ENCODE measurements at places on chromosomes 11 and 22.

- DNase-seq = no peak
These were observed at the start of gene MYO7A for GRCh38 chr11:77127920-77128691. MYO7A (plus strand) TSS chr11:77128246; CDS start chr11:77130635, 2,389 bp downstream.

DNA sequence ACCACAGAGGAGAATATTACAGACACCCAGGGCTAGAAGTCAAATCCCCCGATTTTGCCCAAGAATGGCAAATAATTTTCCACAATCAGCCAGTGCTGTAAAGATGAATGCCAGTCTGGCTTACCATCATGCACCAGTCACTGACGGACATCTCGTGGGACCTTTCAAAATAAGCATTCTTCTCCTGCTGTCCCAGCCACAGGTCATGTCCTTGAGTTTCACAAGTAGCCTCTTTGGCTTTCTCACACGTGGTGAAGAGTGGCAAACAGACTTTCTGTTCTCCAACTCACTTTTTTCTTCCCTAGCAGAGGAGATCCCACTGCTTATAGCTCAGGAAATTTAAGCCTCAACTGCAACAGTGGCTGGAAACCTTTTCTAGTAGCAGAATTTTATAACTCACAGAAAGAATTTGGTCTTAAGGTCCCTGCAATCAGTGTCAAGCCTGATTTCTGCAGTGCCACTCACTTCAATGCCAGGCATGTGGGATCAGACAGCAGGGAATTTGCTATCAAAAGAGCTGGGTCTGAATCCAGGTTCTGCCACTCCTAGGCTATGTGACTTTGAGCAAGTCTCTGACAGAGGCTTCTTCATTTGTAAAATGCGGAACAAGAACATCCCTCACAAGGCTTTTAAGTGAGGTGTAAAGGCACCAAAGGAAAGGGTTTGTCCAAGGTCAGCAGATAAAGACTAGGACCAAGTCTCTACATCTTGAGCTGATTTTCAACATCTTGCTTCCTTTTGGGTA lies 3.6 kb downstream of the PIK3IP1 start:
- no peak for DNase-seq

DNA sequence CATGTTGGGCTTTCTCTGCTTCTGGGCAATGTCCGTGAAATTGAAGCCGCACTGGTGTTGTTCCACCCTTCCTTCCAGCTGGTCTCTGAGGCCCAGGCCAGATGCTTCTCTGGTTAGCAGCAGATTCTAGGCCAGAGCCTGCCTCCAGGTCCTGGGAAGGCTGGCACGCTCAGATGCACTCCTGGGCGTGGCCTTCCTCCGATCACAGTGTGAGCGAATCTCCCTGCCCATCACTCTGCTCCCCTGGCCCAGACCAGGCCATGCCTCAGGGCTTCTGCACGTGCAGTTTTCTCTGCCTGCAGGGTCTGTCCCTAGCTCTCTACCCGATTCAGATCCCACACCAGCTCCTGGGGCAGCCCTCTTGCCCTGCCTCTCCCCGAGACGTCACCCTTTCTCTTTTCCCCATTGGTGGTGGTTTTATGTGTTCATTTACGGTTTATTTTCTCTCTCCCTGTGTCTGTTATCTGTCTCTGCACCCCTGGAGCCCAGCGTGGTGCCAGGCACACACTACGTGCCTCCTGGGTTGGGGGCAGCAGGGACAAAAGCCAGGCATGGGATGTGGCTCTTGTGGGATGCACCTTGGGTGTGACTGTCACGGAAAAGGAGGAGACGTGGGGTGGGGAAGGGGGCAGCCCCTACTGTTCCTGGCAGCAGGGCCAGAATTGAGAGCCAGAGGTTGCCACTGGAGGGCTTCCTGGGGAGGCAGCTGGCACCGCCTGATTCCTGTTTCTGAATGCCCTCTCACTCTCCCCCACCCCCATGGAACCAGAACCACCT lies 66.0 kb downstream of the KCNQ1 start:
- no peak for DNase-seq

DNA sequence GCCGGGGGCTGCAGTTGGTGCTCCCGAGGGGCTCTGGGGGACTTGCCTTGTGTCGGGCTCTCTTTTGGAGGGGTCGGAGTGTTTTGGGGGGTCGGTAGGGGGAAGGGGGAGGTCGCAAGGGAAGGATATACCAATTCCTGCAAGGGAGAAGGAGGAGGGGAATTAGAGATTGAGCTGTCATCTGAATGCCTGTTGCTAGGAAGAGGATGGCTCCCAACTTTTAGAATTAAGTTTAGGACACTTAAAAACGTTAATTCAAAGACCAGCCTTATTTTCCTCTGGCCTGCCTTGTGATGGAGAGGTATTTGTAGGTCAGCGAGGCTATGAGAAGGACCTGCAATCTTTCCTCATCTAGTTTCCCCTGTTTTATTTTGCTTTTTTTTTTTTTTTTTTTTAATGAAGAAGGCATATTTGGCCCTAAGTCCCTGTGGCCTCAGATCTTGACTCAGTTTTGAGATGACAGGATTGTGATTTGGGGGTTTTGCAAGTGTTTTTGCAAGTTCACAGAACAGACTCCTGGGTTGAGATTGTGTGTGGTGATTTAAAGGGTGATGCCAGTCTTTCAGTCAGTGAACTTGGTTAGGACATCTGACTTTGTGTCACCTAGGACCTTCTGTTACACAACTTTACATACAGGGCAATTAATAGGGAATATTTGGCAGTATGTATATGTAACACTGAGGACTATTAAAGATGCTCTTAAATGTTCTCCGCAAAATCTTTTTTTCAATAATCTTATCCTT lies 672 bp downstream of the TMEM135 start:
- DNase-seq = peak; percentile 18

GRCh38 chr11:128496692-128497060 lies 90.7 kb downstream of the ETS1 start:
- DNase-seq = no peak

- DNase-seq = no peak
These were observed 61.1 kb upstream of the PICALM start for GRCh38 chr11:86129740-86130540.

DNA sequence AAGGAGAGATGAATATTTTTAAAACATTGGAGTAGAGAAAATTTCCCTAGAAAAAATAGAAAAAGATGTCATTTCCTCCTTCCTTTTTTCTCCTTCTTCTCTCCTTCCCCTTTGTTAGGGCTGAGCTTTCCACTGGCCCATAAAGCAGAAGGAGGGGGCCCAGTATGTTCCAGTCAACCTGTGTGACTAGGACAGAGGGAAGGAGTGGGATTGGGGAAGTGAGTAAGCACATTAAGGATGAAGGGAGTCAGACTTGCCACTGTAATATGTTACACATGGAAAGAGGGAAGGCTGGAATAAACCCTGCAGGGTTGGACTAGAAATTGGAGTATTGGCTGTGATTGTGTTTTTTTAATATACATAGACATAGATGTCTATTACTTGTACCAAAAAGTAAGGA lies 20.1 kb upstream of the SPINDOC start:
- DNase-seq = no peak

- DNase-seq = no peak
These were observed 14.5 kb downstream of the CSRP3 start for GRCh38 chr11:19187114-19187832.

- no peak for DNase-seq
These were observed 134.5 kb downstream of the PLEKHA7 start for GRCh38 chr11:16879690-16880089.

- DNase-seq = peak; percentile 85
These were observed 98.8 kb downstream of the MPPED2 start for GRCh38 chr11:30487200-30487898.

DNA sequence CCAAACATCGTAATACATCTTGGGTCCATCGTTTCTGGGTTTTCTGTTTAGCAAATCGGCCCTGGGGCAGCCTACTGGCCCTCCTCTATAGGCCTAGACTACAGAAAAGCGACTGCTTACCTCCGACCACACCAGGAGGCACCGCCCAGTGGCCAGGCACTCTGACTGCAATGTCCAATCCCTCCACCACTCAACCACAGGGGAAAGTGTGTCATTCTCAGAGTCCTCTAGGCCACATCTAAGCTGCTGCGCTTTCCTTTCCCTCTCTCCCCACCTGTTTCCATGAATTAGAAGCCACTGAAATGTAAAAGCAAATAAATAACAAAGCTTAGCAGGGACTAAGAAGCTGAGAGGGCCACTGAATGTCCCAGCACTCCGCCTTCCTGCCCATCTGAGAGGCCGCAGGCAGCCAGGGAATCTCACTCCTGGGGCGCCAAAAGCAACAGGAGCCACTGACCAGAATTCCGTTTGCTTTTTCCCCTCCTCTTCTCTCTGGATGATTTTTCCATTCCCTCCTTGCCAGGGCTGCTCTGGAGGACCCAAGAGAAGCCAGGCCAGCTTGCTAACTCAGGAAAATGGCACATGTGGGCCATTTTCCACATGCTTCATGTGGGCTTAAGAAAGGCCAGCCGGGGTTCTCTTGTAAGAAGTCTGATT lies 50.1 kb upstream of the FLI1 start:
- no peak for DNase-seq

GRCh38 chr11:20459865-20460264 lies 72.3 kb downstream of the PRMT3 start:
- DNase-seq = peak; percentile 17

- DNase-seq = peak; percentile 40
These were observed 53.4 kb downstream of the GRAMD1B start for GRCh38 chr11:123483466-123483865.

- DNase-seq = no peak
These were observed 10.7 kb upstream of the ARL14EP start for GRCh38 chr11:30312243-30312642.

GRCh38 chr11:86212019-86212611 lies 32.4 kb upstream of the EED start:
- no peak for DNase-seq

GRCh38 chr22:32044913-32045312 lies 1.9 kb downstream of the SLC5A1 start:
- no peak for DNase-seq

DNA sequence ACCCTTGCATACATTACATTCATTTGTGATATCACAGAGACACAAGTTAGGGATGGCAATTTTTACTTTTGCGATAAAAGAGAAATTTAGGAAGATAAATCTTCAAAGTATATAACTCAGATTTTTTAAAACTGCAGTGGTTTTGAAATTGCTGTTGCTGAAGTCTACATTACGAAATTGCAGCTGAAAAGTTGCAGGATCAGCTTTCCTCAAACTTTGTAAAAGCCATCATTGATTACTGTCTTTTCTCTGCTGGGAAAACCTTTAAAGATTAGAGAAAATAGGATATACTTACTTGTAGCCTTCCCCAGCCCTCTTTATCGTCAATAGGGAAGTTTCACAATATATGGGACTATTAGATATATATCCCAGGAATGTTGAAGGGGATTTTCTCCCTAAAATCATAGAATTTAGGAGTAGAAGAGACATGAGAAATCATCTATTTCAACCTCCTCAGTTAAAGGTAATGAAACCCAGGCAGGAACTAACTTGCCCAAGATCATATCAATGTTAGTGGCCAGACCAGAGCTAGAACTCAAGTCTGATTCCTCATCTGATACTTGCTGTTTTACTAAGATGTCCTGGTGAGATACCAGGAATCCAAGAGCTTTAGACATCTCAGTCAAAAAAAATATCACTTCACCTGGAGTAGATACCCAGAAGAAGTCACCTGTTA lies 10.4 kb upstream of the AGBL2 start:
- no peak for DNase-seq

- DNase-seq = peak; percentile 43
These were observed 4.2 kb upstream of the ME3 start for GRCh38 chr11:86676533-86677154.

DNA sequence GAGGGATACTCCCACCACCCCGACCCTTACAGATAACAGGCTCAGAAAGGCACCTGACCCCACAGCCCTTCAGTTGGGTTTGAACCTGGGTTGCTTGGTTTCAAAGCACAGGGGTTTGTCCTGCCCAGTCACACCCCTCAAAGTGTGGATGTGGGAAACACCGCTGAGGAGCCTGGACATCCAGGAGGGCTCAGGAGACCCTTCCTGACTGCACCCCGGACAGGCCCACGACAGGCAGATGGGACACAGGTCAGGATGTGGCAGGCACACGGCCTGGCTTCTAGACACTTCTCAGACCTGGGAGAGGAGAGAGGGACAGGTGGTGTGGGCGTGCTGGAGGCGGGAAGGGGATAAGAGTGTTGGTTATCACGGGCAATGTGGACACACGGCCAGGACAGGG lies 932.3 kb downstream of the BRD1 start:
- DNase-seq = no peak

DNA sequence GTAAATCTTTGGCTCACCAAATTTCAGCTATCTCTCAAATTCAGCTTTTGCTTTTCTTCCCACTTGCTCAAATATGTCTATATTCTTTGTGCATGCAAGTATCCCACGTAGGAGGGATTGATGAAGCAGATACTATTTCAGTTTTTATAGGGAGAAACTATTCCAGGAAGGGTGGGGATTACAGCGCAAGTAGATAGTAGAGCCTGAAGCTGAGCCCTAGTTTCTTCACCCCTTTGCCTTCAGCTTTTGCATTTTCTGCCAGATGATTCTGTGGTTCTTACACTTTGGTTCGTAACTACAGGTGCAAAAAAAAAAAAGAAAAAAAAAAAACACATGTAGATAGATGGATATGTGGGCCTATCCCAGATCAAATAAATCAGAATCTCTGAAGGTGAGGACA lies 3.1 kb upstream of the ACP2 start:
- DNase-seq = no peak

DNA sequence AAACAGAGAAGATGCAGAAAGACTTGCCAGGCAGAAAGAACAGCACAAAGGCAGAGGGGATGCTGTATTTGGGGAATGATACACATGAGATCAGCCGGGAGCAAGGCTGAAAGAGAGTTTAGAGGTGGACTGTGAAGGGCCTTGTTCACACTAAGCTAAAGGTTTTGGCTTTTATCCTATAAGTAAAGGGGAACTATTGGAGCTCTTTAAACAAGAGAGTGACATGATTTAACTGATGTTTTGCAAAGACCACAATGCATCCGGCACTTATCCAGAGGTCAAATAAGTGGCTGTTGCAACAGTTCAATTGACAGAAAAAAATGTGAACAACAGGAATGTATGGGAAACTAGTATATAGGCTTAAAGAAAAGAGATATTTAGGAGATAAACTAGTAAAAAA lies 64.7 kb upstream of the RRAS2 start:
- DNase-seq = no peak

DNA sequence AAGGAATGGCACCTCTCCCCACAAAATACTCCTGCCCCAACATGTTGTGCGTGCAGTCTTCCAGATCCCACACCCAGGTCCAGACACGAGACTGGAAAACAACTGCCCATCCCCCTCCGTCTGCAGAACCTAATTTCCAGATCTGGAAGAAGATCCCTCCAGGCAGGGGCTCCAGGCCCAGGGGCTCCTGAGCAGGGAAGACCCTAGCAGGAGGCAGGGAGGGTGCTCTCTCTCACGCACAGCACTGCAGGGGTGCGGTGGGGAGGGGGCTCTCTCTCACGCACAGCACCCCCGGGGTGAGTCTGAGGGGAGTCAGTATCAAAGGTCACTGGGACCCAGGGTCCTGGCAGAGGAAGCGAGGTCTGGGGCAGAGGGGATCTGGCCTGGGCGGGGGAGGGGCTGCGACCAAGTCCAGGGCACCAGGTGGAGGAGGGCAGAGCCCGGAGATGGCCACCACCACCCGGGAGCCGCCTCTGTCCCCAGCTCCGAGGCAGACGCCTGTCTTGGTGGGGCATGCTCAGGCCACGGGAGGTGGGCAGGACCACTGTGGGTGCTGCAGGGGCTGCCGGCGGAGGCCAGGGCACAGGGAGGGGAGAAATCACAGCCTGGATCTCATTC lies 1.7 kb downstream of the MLC1 start:
- no peak for DNase-seq

- no peak for DNase-seq
These were observed 4.2 kb downstream of the SIPA1 start for GRCh38 chr11:65642014-65642671.

Measured in common myeloid progenitor, CD34-positive (primary cell).